ENCODE measurements at places on chromosomes 1 and 21. TPM values are rescaled to one million over a fixed set of nuclear protein-coding genes. Genes with fewer than 3 reads are reported as not detected.

DNA sequence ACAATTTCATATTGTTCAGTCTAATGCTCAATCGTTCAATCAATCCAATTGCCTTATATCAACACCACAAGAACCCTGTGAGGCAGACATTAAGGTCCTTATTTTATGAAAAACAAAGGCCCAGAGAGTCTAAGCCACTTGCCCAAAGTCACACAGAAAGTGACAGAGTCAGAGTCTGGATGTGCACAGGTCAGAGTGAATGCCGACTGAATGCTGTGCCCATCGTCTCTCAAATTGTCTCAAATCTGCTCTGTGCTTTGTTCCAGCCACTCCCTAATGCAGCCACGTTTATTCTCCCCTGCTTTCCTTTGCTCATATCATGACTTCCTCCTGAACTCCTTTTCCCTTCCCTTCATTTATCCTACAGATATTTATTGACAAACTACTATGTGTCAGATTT is 558.3 kb downstream of the MATN1 start:
- no peak for DNase-seq

FCRL5 gene
- not detected for total RNA-seq

PDE9A gene
- total RNA-seq = not detected

DNA sequence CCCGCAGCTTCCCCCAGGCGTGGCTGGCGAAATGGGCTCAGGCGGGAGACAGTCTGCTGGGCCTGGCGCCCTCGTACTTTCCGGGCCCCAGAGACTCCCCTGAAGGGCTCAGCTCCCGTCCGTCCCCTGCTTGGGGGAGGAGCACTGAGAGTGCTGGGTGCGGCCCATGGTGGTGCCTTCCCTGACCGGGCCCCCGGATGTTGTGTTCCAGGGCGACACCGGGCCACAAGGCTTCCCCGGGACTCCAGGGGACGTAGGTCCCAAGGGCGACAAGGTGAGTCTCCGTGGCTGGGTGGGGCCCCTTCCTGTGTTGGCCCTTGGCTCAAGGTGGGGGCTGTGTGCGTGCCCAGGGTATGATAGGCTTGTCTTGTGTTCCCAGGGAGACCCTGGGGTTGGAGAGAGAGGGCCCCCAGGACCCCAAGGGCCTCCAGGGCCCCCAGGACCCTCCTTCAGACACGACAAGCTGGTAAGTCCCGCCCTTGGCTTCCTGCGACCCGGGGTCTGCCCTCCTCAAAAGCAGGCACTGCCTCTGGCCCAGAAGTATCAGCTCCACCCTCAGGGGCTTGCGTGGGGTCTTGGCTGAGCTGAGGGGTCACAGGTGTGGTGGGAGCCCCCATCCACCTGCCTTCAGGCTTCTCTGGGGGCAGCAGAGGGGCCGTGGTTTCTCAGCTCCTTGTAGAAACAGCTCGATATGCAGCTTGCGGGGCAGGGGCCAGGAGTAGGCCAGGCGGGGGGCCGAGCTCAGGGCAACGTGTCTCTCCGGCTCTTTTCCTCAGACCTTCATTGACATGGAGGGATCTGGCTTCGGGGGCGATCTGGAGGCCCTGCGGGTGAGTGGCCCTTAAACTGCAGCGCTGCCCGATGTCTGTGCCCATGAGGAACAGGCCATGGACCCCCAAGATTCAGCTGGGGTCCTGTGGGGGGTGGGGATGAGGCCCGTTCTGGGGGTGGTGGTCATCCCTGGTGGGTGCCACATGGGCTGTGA is 62.3 kb downstream of the SLC19A1 start:
- DNase-seq = no peak

DNA sequence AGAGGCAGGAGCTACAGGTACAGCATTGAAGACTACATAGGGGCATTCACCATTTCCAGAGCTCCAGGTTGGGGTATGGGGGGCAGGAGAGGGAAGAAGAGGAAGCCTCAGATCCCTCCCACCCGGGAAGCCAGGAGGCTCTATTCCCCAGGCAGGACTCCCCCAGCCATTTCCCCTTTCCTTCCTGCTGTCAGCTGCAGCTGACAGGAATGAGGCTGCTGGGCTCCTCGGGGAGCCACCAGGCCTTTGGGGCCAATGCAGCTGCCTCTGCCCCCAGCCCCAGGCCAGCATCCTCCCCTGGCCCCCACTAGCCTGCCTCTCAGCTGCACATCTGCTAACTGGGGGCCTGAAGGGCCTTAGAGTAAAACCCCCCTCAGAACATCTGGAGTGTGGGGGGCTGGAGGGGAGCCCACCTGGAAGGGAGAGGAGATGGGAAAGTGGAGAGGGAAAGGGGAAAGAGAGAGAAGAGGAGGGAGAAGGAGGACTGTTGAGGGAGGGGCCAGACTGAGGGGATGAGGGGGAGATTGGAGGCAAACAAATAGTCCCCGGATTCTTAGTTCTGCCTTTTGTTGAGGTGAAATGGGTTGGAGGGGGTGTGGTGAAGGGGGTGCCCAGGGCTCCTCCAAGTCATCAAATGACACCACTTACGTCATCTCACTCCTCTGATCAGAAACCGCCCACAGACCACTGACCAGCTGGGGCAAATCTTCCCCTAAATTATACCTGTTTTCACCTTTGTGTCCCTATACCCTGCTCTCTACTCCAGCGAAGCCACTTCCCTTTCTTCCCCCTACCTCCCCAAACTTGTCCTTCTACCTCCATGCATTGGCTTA is 58.0 kb downstream of the LGR6 start:
- no peak for DNase-seq

DNA sequence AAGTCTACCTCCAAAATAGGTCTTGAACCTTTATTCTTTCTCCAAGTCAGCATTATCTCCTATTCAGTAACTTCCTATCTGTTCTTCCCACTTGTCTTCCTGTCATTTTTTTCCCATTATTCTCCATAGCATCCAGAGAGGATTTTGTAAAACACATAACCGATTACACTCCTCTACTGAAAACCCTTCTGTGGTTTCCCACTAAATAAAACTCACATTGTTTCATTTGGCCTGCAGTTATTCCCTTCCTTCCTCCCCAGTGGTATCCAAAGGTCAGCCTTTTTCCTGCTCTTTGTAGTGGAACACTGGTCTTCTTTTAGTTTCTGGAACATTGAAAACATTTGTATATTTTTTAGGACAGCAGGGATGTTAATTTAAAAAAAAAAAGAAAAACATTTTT is 266.0 kb downstream of the GPR52 start:
- DNase-seq = no peak

FGR gene
- not detected for total RNA-seq

- no peak for DNase-seq
Observed at GRCh38 chr1:64579767-64580166, 109.8 kb downstream of the CACHD1 start.

NKAIN1 gene
- not detected for total RNA-seq

ARHGEF10L gene
- total RNA-seq = 51.7 TPM

- DNase-seq = no peak
Observed at GRCh38 chr1:78143152-78143551, 97.4 kb downstream of the GIPC2 start.

- DNase-seq = no peak
Observed at GRCh38 chr1:216500273-216500967, 77.2 kb upstream of the USH2A start.

GRCh38 chr1:90114521-90115141 is 119.7 kb downstream of the ZNF326 start:
- DNase-seq = peak; percentile 40
